ENCODE measurements at places on chromosomes 11 and 22.
A peak's percentile ranks its signal among the peaks of the same experiment; 100 is the strongest.

DNA sequence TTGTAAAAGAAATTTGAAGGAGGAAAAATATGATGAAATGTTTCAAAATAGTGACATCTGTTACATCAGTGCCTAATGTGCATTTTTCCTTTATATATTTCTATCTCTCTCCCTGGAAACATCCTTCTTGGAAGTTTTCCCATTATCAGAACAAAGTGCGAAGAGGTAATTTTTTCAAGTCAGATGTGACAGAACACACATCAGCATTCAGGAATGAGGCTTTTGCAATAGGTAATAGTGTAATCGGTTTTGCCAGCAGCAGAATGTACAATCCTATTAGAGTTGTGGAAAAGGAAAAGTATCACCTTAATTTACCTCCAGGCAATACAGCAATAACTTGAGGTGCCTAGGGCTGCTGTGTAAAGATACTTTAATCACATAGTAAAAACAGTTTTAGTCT is 275.8 kb downstream of the FAT3 start:
- H3K4me3 ChIP-seq, result no peak overlapping the region
- no peaks in the 10 kb centered on the region for H3K27me3 ChIP-seq
- no peaks in the 10 kb centered on the region for H3K36me3 ChIP-seq
- H3K4me1 ChIP-seq, result no peaks in the 10 kb centered on the region
- DNase-seq, result no peak

- H3K36me3 ChIP-seq, result no peaks in the 10 kb centered on the region
- H3K27ac ChIP-seq, result no peak overlapping the region
- DNase-seq, result peak; percentile 6
- no peaks in the 10 kb centered on the region for H3K27me3 ChIP-seq
- H3K4me3 ChIP-seq, result no peak overlapping the region
These were observed 506.3 kb upstream of the RAG2 start for GRCh38 chr11:37104380-37104779.

GRCh38 chr11:10291801-10292638 is 2.0 kb downstream of the SBF2 start:
- DNase-seq, result no peak
- peaks cover 3% of the 10 kb centered on the region for H3K4me1 ChIP-seq
- no peak overlapping the region for H3K4me3 ChIP-seq
- H3K27ac ChIP-seq, result no peak overlapping the region
- no peaks in the 10 kb centered on the region for H3K36me3 ChIP-seq

GRCh38 chr11:3215346-3216026 is 3.1 kb downstream of the MRGPRG start:
- no peak overlapping the region for H3K27ac ChIP-seq
- no peaks in the 10 kb centered on the region for H3K4me1 ChIP-seq
- no peaks in the 10 kb centered on the region for H3K36me3 ChIP-seq
- H3K27me3 ChIP-seq, result no peaks in the 10 kb centered on the region

- no peaks in the 10 kb centered on the region for H3K36me3 ChIP-seq
- no peaks in the 10 kb centered on the region for H3K4me1 ChIP-seq
- H3K4me3 ChIP-seq, result no peak overlapping the region
- no peak overlapping the region for H3K27ac ChIP-seq
These were observed 5.4 kb downstream of the TBC1D10C start for GRCh38 chr11:67409261-67409666.

DNA sequence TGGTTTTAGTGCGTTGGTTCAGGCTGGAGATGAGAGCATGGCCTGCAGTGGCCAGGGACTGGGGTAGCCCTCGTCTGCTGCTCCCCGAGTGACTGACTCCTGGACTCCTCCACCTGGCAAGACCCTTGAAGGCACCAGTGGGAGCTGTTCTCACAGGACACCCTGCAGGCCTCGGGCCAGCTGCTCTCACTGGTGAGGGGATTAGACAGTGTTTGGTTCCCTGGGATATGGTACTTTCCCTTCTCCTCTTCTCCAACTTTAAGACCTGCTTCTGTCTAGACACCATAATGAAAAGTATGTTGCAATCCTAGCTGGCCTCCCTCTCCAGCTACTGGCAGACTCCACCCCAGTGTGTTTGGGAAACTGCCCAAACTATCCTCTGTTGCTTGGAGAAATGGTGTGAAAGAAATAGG is 168.8 kb upstream of the CADM1 start:
- no peak for DNase-seq
- no peak overlapping the region for H3K4me3 ChIP-seq
- no peaks in the 10 kb centered on the region for H3K36me3 ChIP-seq
- H3K4me1 ChIP-seq, result peaks cover 7% of the 10 kb centered on the region
- H3K27me3 ChIP-seq, result no peaks in the 10 kb centered on the region

- peak; percentile 47 for DNase-seq
- peaks cover 6% of the 10 kb centered on the region for H3K4me1 ChIP-seq
- H3K27me3 ChIP-seq, result no peaks in the 10 kb centered on the region
These were observed 44.9 kb downstream of the PACSIN2 start for GRCh38 chr22:42970029-42970428.

- H3K27ac ChIP-seq, result no peak overlapping the region
- H3K27me3 ChIP-seq, result no peaks in the 10 kb centered on the region
- no peaks in the 10 kb centered on the region for H3K4me1 ChIP-seq
- no peak for DNase-seq
These were observed 83.6 kb downstream of the FDX1 start for GRCh38 chr11:110513259-110513801.

GRCh38 chr22:27621486-27622070 is 180.0 kb downstream of the MN1 start:
- no peak overlapping the region for H3K4me3 ChIP-seq
- H3K27me3 ChIP-seq, result no peaks in the 10 kb centered on the region
- H3K27ac ChIP-seq, result no peak overlapping the region
- no peak for DNase-seq

- H3K27ac ChIP-seq, result no peak overlapping the region
- no peak overlapping the region for H3K4me3 ChIP-seq
- DNase-seq, result no peak
- H3K36me3 ChIP-seq, result peaks cover 3% of the 10 kb centered on the region
- no peaks in the 10 kb centered on the region for H3K27me3 ChIP-seq
These were observed 10.9 kb downstream of the FAM76B start for GRCh38 chr11:95778699-95779098.

GRCh38 chr11:16610213-16610737 is 128.2 kb upstream of the C11orf58 start:
- no peaks in the 10 kb centered on the region for H3K4me1 ChIP-seq
- H3K4me3 ChIP-seq, result no peak overlapping the region
- DNase-seq, result peak; percentile 7

GRCh38 chr11:113781682-113782081 is 2.1 kb downstream of the CLDN25 start:
- H3K27me3 ChIP-seq, result no peaks in the 10 kb centered on the region
- H3K27ac ChIP-seq, result no peak overlapping the region
- DNase-seq, result peak; percentile 45
- H3K4me1 ChIP-seq, result no peaks in the 10 kb centered on the region

DNA sequence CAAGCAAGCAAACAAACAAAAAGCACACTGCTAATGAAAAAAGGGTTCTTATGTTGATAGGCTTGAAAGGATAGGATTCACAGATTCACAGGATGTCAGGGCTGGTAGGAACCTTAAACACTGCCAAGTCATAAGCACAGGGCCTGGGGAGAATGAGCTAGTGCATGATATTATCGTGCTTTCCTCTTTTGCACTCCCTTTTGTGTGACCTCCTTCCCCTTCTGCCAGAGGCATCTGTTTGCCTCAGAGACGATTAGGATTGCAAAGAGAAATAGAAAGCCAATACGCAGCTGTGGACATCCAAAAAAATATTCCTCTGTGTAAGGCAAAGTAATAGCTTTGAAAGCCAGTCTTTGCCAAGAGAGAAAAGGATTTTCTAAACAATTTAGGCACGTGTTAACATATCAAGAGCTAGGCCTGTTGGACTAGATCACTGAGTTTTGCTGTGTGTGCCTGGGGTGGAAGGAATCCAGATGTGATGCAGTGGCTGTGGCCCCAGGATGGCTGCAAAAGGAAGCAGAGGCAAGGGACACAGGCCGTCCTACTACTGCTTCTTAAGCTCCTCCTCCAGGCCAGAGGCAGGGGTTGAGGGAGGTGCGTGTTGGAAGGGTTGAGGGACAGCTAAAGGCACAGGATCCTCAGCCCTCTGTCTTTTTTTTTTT is 30.6 kb downstream of the MCHR1 start:
- peaks cover 8% of the 10 kb centered on the region for H3K4me1 ChIP-seq
- peak; percentile 79 for DNase-seq
- no peaks in the 10 kb centered on the region for H3K27me3 ChIP-seq
- no peak overlapping the region for H3K4me3 ChIP-seq
- H3K36me3 ChIP-seq, result no peaks in the 10 kb centered on the region

DNA sequence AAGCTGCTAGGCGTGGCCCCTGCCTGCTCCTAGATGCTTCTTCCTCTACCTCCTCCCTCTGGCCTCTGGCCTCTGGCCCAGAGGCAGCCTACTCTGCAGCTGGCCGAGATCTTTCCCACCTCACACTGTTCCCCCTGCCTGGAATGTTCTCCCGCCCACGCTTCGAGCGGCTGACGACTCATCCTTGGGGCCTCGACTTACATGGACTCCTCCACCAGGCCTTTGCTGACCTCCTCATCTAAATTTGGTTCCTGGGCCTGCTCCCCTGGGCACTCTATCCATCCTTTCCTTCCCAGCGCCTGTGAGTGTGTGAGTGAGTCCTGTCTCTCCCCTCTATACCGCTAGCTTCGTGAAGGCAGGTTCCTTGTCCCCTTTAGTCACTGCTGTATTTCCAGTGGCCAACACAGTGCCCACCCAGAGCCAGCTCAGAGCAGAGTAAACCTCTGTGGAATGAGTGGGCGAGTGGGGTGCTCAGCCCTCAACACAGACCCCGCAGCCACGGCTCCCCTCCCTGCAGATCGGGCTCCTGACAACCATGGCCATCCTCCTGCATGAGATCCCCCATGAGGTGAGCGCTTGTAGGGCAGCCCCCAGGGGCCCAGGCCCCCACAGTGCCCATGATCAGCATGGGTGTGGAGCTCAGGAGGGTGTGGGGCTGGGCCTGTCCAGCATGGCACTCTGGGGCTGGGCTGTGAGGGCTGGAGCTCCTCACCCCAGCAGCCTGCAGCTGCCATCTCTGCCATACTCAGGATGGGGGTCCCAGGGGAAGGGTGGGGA is 5.7 kb downstream of the SLC39A13 start:
- H3K27me3 ChIP-seq, result no peaks in the 10 kb centered on the region
- H3K36me3 ChIP-seq, result peaks cover 3% of the 10 kb centered on the region
- no peaks in the 10 kb centered on the region for H3K4me1 ChIP-seq

- DNase-seq, result no peak
- H3K4me3 ChIP-seq, result no peak overlapping the region
- no peaks in the 10 kb centered on the region for H3K36me3 ChIP-seq
- no peaks in the 10 kb centered on the region for H3K4me1 ChIP-seq
These were observed 26.2 kb downstream of the EHF start for GRCh38 chr11:34647131-34647530.

DNA sequence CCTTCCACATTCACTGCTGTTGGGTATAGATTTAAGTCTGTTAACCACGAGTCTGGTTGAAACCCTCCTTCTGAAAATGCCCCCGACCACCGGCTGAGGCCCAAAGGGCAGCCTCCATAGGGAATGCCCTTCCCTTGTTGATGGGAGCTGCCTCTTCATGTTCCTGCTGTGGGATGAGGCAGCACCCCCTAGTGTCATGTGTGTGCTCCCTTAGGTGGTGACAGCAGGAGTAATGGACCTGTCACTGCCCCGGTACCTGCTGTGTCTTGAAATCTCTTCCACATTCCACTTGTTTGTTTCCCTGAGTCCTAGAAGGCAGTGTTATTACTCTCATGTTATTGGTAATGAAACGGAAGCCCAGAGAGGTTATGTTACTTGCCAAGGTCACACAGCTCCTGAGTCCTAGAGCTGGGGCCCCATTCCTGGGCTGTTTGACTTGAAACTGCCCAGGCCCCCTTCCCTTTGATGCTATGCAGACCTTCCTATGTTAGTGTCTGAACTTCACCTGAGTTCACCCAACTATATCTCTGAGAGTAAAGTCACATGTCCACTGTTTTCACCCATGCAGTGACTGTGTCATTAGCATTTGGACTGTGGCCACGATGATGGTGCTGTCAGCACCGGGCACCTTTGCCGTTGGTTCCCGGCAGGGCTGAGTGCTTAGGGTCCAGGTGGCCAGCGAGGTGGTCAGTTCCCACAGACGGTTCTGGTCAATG is 234.3 kb downstream of the TBC1D22A start:
- no peaks in the 10 kb centered on the region for H3K36me3 ChIP-seq
- no peak overlapping the region for H3K27ac ChIP-seq
- no peak overlapping the region for H3K4me3 ChIP-seq
- no peak for DNase-seq
- H3K27me3 ChIP-seq, result no peaks in the 10 kb centered on the region
- no peaks in the 10 kb centered on the region for H3K4me1 ChIP-seq

DNA sequence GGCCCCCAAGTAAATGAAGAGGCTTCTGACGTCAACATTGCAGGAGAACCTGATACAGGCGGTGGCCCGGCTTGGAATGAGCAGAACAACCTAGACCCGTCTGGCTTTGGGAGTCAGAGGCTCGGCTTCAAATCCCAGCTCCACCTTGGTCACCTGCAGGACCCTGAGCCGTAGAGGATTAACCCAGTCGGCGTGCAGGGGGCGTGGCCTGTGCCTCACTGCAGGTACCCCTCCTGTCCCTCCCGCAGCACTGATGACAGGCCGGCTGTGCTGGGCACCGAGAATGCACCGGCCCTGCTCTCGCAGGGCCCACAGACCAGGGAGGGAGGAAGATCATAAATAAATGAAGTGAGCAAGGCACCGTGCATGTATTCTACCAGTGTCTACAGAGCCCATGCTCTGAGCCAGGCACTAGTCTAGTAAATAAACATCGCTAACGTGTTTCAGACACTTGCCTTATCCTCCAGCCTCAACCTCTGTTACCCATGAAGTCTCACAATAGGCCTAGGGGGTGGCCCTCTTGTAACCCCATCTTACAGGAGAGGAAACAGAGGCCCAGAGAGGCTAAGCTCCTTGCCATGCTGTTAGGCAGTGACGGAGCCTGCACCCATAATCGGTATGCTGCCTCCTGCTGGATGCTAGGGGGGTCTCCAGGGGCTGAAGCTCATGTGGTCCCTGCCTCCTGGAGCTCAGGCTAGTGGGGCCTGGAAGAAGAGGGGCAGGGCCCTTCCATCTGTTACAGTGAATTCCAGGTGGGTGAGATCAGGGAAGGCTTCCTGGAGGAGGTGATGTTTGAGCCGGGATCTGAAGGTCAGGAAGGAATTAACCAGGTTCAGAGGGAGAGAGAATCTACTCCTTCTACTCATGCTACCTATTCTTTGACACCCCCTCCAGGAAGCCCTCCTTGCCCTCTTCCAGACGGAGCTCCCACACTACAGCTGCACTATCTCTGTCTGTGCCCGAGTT is 53.4 kb downstream of the RTL6 start:
- no peak overlapping the region for H3K27ac ChIP-seq
- no peak overlapping the region for H3K4me3 ChIP-seq
- no peaks in the 10 kb centered on the region for H3K27me3 ChIP-seq
- no peaks in the 10 kb centered on the region for H3K4me1 ChIP-seq
- H3K36me3 ChIP-seq, result no peaks in the 10 kb centered on the region

- no peak overlapping the region for H3K27ac ChIP-seq
- H3K4me3 ChIP-seq, result no peak overlapping the region
- H3K4me1 ChIP-seq, result peaks cover 3% of the 10 kb centered on the region
- no peaks in the 10 kb centered on the region for H3K36me3 ChIP-seq
- DNase-seq, result no peak
- H3K27me3 ChIP-seq, result no peaks in the 10 kb centered on the region
These were observed 44.7 kb downstream of the MICAL2 start for GRCh38 chr11:12154871-12155668.

GRCh38 chr11:73800276-73800806 is 12.7 kb downstream of the MRPL48 start:
- H3K36me3 ChIP-seq, result no peaks in the 10 kb centered on the region
- no peaks in the 10 kb centered on the region for H3K4me1 ChIP-seq
- no peak overlapping the region for H3K27ac ChIP-seq

- H3K36me3 ChIP-seq, result no peaks in the 10 kb centered on the region
- no peaks in the 10 kb centered on the region for H3K4me1 ChIP-seq
- H3K27ac ChIP-seq, result no peak overlapping the region
- no peaks in the 10 kb centered on the region for H3K27me3 ChIP-seq
- DNase-seq, result peak; percentile 89
- H3K4me3 ChIP-seq, result no peak overlapping the region
These were observed 72.9 kb downstream of the CTTN start for GRCh38 chr11:70471254-70471653.
